ENCODE measurements at places on chromosomes 6 and 20.

DNA sequence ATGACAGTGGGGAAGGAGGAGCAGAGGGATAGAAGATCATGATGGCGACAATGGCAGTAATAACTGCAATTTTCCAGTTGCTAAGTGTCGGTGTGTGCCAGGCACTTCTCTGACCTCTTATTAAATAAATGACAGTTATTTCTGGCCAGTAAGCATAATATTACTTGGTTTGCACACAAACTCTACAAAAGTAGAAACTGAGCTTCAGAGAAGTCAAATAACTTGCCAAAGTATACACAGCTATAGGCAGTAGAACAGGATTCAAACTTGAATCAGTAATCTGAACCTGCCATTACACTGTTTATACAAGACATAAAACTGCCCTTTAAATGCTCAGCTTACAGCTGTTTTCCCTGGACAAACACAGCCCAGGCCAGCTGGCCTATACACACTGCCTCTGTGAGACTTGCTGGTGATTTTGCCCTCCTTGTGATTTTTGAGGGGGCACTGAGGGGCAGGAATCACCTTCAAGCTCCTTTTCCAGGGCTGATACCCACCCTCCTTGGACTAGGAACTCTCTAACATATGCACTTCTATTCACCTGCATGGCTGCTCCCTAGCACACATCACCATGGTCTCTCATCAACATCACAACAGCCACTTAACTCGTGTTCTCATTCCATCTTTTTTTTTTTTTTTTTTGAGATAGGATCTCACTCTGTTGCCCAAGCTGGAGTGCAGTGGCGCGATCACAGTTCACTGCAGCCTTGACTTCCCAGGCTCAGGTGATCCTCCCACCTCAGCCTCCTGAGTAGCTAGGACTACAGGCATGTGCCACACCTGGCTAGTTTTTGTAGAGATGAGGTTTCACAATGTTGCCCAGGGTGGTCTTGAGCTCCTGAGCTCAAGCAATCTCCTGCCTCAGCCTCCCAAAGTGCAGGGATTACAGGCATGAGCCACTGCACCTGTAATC, 63.6 kb downstream of the SLC23A2 start:
- no peak for DNase-seq

DNA sequence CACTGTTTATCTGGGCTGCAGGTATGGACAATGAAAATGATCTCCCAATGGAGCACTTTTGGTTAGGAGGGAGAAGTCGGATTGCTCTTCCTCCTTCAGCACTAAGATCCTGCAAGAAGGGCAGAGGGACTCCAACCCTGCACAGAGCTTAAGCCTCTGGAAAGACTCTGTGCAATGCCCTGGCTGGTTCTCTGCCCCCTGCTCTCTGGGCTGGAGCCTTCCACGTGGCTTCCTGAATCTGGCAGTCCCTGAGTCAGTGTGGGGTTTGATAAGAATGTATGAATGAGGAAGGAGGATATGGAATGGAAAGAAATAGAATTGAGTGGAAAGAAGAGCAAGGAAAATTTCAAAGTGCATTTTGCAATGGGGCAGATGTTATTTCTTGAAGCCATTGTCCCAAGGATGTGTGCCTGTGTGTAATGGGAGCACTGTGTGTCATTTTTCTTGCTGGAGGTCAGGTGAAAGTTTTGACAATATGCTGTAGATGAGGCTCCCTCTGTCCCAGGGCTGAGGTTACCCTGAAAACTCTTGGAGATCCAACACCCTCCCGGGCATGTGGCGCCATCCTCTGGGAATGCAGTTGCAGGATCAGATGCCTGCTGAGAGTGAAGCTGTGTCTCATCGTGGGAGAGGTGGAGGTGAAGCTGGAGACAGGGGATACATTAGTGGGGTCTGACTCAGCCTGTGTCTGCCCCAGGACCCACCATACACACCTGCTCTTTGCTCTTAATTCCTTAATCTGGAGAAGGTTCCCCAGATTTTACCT, 16.3 kb upstream of the CST9L start:
- no peak for DNase-seq

- no peak for DNase-seq
Observed at GRCh38 chr6:45002390-45003105, 325.6 kb upstream of the RUNX2 start.

DNA sequence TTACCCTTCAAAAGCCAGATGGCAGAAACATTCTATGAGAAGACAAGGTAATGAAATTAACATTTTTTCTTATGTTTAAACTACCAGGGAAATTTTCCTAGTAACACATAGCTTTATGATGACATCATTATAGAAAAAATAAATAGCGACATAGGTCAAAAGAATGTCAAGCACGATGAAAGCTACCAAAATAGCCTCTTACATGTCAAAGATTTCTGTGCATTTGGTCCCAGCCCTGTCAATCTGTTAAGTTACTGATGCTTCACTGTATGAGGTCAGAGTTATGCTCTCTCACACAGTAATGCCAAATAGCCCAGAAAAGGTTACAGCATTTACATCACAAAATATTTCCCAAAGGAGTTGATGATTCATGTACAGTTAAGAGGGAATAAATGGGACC, 199.8 kb upstream of the DEFB112 start:
- no peak for DNase-seq

DNA sequence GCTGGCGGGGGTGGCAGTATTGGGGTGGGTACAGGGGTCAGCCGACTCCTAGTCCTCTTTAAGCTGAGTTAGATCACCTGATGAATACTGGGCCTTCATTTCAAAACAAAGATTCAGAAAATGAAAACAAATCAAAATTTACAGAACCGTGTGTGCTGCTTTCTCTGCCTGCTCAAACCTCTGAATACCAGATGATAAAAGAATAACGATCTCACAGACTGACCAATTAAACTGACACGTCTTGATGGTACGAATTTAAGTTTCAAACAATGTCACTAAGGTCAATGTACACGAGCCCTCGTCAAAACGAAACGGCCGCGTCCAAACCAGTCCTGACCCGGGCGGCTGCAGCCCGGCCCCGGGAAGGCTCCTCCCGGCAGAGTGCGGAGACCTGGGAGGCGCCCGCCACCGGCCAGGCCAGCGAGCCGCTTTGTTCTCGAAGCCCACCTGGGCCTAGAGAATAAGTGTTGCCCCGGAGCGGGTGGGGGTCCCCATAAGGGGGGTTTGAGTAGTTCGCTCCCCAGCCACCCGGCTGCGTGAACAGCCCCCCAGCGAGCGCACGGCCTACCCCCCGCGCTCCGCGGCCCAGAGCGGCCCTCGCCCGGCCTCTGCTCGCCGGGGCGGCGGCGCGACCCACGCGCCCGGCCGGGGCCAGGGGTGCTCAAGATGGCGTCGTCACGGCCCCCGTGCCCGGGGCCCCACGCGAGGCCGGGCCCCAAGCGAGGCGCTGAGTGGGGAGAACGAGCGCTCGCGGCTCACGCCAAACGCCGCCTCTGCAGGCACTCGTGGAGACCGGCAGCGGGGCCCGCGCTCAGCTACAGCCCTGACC, 728 bp downstream of the PSMA7 start:
- DNase-seq: peak; percentile 61
